ENCODE measurements at places on chromosomes 2 and 18.

DNA sequence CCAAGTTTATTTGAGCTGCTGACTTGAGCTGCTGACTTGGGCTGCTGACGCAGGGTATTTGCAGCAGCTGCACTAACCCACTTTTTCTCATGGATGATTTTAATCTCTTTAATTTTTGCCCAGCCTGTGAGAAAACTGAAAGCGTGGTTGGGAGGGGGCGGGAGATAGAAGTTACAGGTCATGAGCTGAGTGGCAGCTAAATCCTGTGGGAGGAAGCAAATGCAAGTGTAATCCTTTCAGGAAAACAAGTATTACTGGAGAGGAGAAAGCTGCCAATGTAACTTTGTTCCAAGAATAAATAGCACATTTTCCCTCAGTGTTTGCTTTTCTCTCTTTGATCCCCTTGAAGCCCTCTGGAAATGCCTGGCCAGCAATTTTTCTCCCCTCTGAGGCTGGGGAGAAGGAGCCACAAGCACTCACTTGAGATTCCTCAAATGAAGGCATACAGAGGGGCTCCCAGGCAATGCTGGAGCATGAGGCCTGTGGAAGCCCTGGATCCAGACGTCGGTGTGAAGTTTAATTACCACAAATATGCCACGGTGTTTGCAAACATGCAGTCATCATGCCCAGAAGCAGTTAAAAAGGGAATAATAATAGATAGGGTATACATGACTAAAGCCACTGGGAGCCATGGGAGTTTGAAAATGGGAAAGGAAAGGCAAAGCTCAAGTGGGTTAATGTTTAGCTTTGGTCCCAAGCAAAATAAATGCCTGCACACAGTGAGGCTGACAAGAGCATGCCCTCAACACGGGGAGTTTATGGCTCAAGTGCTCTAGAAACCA lies 10.4 kb upstream of the EVA1A start:
- DNase-seq = no peak

DNA sequence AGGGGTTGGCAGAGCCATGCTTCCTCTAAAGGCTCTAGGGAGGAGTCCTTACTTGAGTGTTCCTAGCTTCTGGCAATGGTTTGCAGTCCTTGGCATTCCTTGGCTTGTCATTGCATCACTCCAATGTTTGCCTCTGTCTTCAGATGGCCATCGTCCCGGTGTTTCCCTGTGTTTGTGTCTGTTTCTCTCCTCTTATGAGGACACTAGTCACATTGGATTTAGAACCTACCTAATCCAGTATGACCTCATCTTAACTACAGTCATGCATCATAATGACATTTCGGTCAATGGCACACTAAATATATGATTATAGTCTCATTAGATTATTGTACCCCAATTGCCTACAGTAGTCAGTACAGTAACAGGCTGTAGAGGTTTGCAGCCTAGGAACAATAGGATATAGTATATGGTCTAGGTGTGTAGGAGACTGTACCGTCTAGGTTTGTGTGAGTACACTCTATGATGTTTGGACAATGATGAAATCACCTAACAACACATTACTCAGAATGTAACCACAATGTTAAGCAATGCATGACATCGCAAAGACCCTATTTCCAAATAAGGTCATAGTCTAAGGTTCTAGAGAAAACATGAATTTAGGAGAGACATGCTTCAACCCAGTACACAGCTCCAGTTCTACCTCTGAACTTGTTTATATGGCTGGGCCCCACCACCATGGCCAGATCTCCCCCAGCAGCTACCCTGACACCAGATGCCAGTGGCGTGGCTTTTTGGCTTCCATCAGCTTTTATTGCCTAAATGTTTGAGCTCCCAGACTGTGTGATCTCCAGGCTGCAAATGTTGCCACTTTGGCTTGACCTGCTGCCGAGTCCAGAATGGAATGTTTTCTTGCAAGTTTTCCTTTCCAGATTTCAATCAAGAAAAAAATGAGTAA lies 22.1 kb downstream of the SRD5A2 start:
- no peak for DNase-seq

DNA sequence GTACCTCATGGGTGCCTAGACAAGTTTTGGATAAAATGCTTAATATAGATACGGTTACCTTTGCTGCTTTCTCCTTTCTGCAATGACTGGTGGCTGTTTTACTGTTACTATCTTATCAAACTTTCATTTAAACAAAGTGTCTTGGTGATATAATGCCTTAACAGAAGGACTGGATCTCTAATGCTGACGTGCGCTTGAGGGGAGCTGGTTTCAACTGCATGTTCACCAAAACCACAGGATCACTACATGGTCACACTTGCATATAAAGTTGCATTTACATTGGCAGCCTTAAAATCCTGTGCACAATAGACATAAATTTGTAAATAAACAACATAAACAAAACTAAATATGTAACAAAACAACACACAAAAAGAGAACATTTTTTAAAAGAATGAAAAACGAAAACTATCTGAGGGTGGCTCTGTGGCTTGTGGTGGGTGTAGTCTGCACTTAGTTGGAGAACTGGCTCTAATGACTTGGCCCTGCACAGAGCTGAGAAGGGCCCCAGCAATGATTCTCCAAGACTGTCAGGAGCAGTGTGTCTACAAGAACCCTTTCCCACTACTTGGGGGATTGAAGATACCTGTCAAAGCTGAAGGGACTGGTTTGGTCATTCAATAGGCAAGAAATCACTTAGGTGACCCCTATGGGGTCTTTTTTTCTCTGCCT lies 135.5 kb downstream of the UXS1 start:
- no peak for DNase-seq

- DNase-seq = no peak
These were observed 2.3 kb downstream of the LGALSL start for GRCh38 chr2:64456293-64456692.

GRCh38 chr2:218882866-218883366 lies 2.3 kb downstream of the WNT10A start:
- no peak for DNase-seq

DNA sequence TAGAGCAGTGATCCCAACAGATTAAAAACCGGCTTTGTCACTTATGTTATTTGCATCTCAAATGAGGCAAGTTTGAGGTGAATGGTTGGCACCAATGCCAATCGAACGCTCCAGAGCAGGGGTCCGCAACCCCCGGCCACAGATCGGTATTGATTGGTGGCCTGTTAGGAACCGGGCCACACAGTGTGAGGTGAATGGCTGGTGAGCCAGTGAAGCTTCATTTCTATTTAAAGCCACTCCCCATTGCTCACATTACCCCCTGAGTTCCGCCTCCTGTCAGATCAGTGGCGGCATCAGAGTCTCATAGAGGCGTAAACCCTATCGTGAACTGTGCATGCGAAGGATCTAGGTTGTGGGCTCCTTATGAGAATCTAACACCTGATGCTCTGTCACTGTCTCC lies 132.0 kb downstream of the TMEM182 start:
- DNase-seq = no peak

DNA sequence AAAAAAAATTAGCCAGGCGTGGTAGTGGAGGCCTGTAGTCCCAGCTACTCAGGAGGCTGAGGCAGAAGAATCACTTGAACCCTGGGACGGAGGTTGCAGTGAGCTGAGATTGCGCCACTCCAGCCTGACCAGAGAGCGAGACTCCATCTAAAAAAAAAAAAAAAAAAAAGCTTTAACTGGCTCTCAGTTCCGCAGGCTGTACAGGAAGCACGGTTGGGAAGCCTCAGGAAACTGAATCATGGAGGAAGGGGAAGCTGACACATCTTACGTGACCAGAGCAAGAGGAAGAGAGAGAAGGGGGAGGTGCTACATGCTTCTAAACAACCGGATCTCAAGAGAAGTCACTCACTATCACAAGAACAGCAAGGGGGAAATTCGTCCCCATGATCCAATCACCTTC lies 505.6 kb upstream of the SLC8A1 start:
- DNase-seq = no peak

DNA sequence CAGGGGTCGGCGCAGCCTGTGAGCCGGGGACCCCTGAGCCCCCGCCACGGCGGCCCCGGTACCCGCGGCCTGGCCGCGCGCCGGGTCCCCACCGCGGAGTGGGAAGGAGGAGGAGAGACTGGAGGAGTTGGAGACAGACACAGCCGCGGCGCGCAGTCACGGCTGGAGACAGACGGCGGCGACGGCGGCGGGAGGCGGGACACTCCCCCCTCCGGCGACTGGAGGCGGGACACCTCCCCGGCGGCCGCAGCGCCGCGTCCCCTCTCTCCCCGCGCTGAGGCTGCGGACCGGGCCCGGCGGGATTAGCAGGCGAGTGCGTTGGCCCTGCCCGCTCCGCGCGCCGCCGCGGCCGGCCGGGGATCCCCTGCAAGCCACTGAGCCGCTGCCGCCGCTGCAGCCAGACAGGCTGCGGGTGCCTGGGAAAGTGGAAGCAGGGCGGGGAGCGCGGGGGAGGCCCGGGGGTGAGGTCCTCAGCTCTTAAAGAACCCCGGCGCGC lies 1.0 kb upstream of the LDLRAD4 start:
- no peak for DNase-seq

GRCh38 chr2:501667-502066 lies 175.5 kb downstream of the TMEM18 start:
- no peak for DNase-seq

DNA sequence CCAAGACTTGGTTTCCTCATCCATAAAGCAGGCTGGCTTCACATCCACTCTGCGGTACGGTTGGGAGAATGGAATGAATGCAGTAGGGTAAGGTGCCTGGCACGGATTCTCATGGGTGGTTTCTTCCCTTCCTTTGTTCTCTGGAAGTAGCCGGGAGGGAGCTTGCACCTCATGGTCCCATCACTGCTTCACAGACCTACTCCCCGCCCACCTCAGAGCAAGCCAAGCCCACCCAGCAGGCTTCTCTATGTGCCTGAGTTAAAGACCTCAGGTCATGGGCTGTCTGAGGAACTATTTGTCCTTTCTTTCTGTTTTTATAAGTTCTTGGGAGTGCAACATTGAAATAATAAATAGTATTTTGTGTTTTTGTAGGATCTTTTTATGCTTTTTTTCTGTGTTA lies 3.5 kb downstream of the DCDC2C start:
- no peak for DNase-seq

DNA sequence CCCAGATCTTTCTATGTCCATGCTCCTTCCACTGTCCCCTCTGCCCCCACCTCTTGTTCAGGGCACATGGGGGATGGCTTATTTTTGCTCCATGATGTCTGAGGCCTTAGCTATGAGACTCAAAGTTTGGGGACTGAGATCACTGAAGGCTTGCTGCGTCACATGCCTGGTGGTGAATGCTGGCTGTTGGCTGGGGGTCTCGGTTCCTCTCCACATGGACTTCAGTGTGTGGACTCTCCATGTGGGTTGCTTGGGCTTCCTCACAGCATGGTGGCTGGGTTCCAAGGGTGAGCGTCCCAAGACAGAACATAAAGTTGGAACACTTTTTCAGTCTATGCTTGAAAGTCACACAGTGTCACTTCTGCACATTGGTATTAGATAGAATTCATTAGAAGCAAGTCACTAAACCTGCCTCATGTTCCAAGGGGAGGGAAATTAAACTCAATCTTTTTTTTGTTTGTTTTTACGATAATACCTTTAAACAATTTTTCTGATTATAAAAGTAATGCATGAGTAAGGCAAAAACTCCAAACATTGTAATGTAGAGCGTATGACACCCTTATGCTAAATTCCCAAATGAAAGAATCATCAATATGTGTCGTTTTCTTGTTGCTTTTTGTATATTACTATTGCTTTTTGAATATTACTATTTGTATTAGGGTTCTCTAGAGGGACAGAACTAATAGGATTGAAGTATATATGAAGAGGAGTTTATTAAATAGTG lies 111.7 kb downstream of the MYCN start:
- DNase-seq = no peak

DNA sequence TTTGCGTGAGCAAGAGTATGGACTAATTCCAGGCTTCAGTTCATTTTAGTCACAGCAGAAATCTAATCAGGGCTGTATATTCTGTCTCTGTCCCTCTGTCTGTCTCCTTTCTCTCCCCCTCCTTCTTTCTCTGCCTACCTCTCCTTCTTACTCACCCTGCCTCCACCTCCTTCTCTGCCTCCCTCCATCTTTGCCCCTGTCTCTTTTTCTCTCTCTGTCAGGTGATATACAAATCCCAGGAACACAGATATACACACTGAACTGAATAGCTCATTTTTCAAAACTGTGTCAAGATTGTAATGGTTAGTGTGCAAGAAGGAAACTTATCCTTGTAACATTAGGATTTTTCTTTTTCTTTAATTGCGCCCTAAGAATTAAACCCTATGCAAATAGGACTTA lies 32.5 kb downstream of the SLC8A1 start:
- DNase-seq = no peak

- no peak for DNase-seq
These were observed 5.1 kb downstream of the SERPINB2 start for GRCh38 chr18:63892566-63892965.

- no peak for DNase-seq
These were observed 40.6 kb downstream of the TRABD2A start for GRCh38 chr2:84840306-84840705.

DNA sequence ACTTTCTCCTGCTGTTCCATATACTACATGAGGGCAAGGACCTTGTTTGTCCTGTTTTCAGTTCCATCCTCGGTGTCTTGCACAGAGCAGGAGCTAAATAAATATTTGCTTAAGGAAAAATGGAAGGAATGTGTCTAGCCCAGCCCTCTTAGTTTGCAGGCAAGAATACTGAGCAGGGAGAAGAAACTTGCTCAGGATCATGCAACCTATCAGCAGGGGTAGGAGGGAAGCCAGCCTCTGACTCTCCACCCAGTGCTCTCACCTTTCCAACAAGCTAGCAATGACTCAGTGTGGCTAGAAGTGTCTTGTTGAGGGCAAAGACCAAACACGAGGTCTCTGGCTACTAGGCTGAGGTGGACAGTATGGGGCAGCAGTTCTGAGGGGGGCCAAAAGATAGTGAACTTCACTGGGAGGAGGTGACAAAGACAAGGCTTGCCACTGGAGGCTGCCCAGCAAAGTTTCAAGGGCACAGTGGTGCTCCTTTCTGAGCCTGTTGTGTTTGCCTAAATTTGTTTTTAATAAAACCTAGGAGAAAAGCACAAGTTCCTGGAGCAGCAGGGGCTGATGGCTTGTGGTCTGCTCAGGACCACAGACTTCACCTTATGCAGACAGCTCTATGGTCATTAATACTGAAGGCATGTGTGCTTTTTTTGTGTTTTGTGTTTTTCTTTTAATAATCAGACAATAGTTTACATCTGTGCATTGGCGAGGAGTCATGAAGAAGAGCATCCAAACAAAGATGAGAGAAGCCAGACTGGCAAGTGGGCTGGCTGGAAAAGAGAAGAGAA lies 49.1 kb upstream of the CTAGE1 start:
- no peak for DNase-seq

- DNase-seq = no peak
These were observed 1.2 kb upstream of the RAB12 start for GRCh38 chr18:8607776-8608742.

Data from NCI-H1930 (cell line).